Osteocyte (in vitro differentiated cells): ENCODE measurements at places on chromosomes 2 and 18. TPM values are rescaled to one million over a fixed set of nuclear protein-coding genes. Genes with fewer than 3 reads are reported as not detected.

- no peaks in the 10 kb centered on the region for H3K36me3 ChIP-seq
- H3K4me3 ChIP-seq, result no peak overlapping the region
- DNase-seq, result no peak
- no peak overlapping the region for H3K27ac ChIP-seq
- peaks cover 11% of the 10 kb centered on the region for H3K4me1 ChIP-seq
- peaks cover 14% of the 10 kb centered on the region for H3K27me3 ChIP-seq
Measured at GRCh38 chr2:170737406-170737805, 22.3 kb downstream of the SP5 start.

DNA sequence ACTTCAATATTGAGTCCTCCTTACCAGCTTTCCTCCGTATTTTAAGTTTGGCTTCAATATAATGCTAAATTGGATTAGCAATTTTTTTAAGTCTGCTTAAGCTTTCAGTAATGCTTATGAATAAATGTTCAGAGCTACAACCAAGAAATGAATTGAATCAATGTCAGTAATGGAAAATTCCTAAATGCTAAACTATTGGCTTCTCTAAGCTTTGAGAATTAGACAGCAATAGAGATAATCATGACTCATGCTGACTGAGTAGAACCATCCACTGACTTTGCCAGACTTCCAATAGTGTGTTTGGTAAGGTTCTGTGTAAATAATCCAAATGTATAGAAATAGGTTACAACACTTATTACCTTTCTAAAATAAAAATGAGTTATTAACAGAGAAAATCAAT, 8.9 kb upstream of the PDE1A start:
- H3K36me3 ChIP-seq, result peaks cover 2% of the 10 kb centered on the region
- H3K4me1 ChIP-seq, result peaks cover 19% of the 10 kb centered on the region
- H3K27me3 ChIP-seq, result no peaks in the 10 kb centered on the region
- no peak for DNase-seq
- H3K4me3 ChIP-seq, result no peak overlapping the region
- H3K27ac ChIP-seq, result peak overlapping the region; percentile 10

DNA sequence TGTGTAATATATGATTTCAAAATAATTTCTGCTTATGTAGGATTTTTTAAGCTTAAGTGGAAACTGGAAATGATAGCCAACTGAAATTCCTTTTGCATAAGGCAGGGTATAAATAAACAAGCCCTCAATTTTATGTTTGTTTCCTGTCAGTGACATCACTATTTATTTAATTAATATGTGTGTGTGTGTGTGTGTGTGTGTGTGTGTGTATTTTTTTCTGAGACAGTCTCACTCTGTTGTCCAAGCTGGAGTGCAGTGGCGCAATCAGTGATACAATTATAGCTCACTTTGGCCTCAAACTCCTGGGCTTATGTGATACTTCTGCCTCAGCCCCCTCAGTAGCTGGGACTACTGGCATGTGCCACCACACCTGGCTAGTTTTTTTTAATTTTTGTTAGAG, 29.3 kb upstream of the CYP20A1 start:
- H3K36me3 ChIP-seq, result peaks cover 27% of the 10 kb centered on the region
- no peak overlapping the region for H3K27ac ChIP-seq
- no peak overlapping the region for H3K4me3 ChIP-seq
- H3K4me1 ChIP-seq, result no peaks in the 10 kb centered on the region

DNA sequence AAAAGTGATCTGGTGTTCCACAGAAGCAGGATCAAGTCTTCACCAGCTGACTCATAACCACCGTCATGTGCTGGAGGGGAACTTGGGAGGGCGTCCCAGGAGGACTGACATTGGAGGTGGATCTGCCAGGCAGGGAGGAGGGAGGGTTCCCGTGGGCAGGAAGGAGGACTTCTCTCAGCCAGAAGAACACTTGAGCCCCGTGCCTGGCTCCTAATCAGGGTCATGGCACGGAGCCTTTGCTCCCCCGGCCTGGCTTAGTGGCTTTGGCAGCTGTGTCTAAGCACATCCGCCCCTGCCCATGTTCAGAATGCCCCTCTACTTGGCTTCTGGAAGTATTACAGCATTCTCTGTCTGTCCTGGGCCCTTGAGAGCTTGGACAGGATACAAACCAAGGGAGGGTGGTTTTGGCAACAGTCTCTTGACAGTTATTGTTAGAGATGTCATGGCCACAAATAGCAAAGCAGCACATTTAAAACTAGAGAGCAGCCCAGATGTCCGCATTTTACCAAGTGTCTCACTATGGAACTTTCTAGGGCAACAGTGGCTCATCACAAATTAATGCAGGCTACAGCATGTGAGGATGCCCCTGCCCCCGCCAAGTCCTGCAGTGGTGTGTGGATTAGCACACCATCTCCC, 11.5 kb downstream of the PPP1R7 start:
- no peak for DNase-seq
- no peak overlapping the region for H3K4me3 ChIP-seq
- H3K27me3 ChIP-seq, result no peaks in the 10 kb centered on the region
- H3K36me3 ChIP-seq, result peaks cover 25% of the 10 kb centered on the region
- peak overlapping the region; percentile 41 for H3K27ac ChIP-seq

GRCh38 chr2:19723021-19723420, 178.8 kb downstream of the TTC32 start:
- H3K4me3 ChIP-seq, result no peak overlapping the region
- H3K4me1 ChIP-seq, result peaks cover 22% of the 10 kb centered on the region
- H3K36me3 ChIP-seq, result no peaks in the 10 kb centered on the region

DNA sequence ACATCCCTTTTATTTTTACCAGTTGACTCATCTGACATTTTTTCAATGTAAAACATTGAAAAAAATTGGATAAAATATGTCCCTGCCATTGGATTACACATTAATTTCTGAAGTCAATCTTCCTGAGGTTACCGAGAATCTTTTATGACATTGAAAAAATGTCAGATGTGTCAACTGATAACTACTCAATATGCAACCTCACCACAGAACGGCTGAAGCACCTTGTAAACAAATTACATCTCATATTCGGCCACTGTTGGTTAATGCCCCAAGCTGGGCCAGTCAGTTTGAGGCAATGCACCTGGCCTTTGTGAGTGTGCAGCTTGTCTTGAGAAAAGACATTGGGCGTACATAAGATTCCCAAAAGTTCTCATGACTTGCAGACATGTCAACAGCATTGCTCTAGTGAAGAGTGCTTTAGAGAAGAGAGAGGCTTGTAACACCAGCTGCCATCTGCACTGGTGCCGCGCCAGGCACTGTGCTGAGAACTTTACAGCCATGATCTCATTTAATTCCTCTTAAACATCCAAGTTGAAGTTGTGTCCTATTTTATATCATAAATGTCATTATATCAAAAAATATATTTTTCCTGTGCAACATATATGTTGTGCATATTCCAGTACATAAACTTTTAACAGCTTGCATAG, 112.7 kb upstream of the SLC35G4 start:
- peaks cover 36% of the 10 kb centered on the region for H3K4me1 ChIP-seq
- no peaks in the 10 kb centered on the region for H3K27me3 ChIP-seq
- H3K36me3 ChIP-seq, result no peaks in the 10 kb centered on the region
- H3K27ac ChIP-seq, result no peak overlapping the region
- no peak for DNase-seq

GRCh38 chr2:269356-270030, 4.7 kb downstream of the ACP1 start:
- no peaks in the 10 kb centered on the region for H3K27me3 ChIP-seq
- no peak overlapping the region for H3K27ac ChIP-seq
- no peak overlapping the region for H3K4me3 ChIP-seq
- peaks cover 33% of the 10 kb centered on the region for H3K4me1 ChIP-seq
- no peak for DNase-seq

GRCh38 chr18:77111951-77112746, 20.4 kb downstream of the MBP start:
- peaks cover 58% of the 10 kb centered on the region for H3K4me1 ChIP-seq
- no peak overlapping the region for H3K27ac ChIP-seq
- peak; percentile 75 for DNase-seq
- no peaks in the 10 kb centered on the region for H3K27me3 ChIP-seq
- H3K36me3 ChIP-seq, result no peaks in the 10 kb centered on the region

- H3K4me3 ChIP-seq, result no peak overlapping the region
- no peaks in the 10 kb centered on the region for H3K36me3 ChIP-seq
- H3K27ac ChIP-seq, result no peak overlapping the region
- peaks cover 6% of the 10 kb centered on the region for H3K4me1 ChIP-seq
Measured at GRCh38 chr2:8225266-8225665, 456.6 kb upstream of the ID2 start.

Gene MROH2A
- total RNA-seq, result not detected in 2 replicates

DNA sequence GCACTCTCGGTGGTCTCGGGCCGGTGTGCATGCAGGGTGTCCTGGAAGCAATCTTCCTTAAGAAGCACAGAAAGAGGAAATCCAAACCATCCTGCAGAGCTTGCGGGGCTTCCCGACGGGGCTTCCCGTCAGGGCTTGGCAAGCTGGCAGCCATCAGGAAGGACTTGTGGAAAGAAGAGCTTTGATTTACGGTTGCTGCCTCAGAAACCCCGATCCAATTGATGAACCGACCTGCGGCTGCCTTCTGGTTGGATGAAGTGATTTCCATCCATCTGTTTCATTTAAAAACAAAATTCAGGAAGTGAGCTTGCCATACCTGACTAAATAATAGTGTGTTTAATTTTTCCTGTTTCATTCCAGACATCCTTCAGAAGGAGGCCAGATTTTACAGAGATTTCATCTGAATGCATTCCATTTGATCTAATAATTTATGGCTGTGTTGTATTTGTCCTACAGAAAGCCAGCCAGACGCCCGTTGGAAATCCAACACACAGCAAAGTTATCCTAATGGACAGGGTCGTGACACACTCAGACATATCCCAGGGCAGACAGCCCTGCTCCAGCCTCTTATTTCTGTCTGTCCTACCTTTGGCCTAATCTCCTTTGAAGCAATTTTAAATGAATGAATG, 141.3 kb downstream of the SEPTIN10 start:
- no peak overlapping the region for H3K4me3 ChIP-seq
- no peaks in the 10 kb centered on the region for H3K27me3 ChIP-seq
- H3K27ac ChIP-seq, result peak overlapping the region; percentile 67
- H3K4me1 ChIP-seq, result peaks cover 80% of the 10 kb centered on the region

Gene SLC1A4
- total RNA-seq, result 78.7 and 81.8 TPM in 2 replicates

DNA sequence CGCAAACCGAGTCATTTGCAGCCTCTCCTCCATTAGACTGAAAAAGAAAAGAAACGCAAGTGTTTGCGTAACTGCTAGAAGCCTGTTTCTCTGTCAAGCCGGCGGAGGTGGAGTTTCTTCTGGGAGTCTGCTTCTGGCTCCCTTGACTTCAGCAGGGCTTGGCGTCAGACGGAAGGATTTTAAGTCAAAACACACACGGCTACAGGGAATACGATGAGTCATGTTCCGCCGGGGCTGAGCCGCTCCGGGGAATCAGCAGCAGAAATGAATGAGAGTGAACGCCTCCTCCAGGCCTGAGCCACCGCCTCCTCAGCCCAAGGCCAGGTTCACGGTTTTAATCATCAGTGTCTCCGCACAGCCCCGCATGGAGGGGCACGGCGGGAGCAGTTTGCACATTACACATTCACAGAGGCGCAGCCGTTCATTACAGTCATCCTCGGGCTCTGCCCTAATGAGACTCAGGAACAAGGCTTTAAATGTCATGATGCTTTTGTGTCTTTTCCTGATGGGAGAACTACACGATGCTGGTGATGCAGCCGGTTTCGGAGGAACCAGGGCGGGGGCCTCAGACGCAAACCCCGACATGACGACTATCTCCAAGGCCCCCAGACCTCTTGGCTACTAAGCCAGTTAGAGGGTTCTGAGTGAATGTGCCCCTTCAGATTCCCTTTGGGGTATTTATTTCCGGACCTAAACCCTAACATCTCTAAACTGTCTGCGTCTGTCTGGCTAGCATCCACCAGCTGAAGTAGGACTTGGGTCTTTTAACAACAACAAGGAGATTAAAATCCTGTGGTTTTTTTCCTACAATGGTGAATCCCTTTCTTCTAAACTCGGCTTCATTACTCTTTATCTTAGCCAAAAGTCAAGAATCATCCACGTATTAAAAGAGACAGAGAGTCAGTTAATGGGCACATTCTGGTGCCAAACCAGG, 11.1 kb upstream of the SCG2 start:
- H3K27ac ChIP-seq, result peak overlapping the region; percentile 95
- peak; percentile 91 for DNase-seq
- H3K36me3 ChIP-seq, result no peaks in the 10 kb centered on the region
- H3K27me3 ChIP-seq, result no peaks in the 10 kb centered on the region
- H3K4me3 ChIP-seq, result peak overlapping the region; percentile 71

Gene TNP1
- not detected in 2 replicates for total RNA-seq

DNA sequence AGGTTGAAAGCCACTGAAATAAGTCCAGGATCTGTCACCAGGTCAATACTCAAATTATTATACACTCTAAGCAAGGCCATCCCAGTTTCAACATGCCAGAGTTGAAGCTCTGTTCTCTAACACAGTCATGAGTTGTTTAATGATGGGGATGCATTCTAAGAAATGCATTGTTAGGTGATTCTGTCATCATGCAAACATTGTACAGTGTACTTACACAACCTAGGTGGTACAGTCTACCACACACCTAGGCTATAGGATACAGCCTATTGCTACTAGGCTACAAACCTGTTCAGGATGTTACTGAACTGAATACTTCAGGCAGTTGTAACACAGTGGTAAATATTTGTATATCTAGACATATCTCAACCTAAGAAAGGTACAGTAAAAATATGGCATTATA, 162.2 kb downstream of the BAZ2B start:
- DNase-seq, result no peak
- no peaks in the 10 kb centered on the region for H3K27me3 ChIP-seq
- H3K36me3 ChIP-seq, result peaks cover 13% of the 10 kb centered on the region
- H3K4me1 ChIP-seq, result peaks cover 25% of the 10 kb centered on the region
- H3K4me3 ChIP-seq, result no peak overlapping the region

DNA sequence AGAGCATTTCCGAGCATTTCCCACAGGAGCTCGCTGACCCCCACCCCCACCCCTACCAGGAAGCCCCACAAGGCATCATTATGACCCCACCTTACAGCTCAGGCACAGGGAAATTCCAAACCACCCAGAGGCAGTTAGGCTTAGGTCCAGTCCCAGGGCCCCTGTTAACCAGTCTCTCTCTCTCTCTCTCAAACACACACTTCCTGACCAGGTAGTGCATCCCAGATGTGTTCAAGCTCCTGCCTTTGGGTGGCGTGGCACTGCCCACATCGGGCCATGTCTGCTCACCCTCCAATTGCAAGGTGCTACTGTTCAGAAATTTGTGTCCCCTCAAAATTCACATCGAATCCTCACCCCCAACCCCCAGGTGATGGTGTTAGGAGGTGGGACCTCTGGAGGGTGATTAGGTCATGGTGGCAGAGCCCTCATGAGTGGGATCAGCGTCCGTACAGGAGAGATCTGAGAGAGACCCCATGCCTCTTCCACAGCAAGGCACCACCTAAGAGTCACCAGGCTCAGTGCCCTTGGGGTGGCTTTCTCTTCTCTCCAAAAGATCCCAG, 8.8 kb downstream of the COPS9 start:
- peaks cover 43% of the 10 kb centered on the region for H3K36me3 ChIP-seq
- no peaks in the 10 kb centered on the region for H3K4me1 ChIP-seq
- H3K27me3 ChIP-seq, result no peaks in the 10 kb centered on the region
- no peak overlapping the region for H3K27ac ChIP-seq
- DNase-seq, result no peak

Gene ANO7
- 1.3 TPM in 2 replicates for total RNA-seq

DNA sequence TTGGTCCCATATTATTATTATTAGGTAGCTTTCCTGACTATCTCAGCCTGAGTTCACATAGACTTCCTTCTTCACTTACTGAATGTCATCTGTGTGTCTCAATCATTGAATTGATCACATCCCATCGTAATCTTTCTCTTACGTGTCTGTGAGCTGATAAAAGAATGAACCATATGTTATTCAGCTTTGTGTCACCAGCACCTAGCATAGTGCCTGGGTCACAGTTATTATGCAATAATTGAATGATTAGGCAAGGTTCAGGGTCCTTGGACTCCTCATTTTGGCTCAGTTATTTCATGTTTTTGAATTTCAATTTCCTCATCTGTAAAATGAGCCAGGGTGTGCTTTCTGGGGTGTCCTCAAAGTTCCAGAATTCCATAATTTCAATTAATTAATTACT, 107.2 kb downstream of the ZEB2 start:
- no peaks in the 10 kb centered on the region for H3K27me3 ChIP-seq
- H3K4me1 ChIP-seq, result peaks cover 11% of the 10 kb centered on the region
- no peak for DNase-seq
- H3K4me3 ChIP-seq, result no peak overlapping the region
- no peak overlapping the region for H3K27ac ChIP-seq
